Fibroblast of skin of right biceps (primary cell): ENCODE measurements at places on chromosomes 13 and 19.
A peak's percentile ranks its signal among the peaks of the same experiment; 100 is the strongest.

DNA sequence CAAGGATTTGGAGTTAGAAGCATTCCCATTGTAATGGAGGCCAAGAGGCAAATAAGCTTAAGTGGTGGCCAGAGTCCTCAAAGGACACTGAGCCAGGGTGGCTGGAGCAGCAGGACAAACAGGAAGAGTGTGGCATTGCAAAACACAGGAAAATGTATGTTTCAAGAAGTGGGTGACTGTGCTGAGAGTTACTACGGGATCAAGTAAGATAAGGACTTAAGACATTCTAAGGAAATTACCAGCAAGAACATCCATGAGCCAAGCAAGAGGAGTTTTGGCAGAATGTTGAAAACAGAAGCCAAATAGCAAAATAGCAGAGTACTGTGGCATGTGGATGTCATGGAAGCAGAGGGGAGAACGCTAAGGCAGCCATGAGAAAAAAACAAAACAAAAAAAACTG lies 104.2 kb downstream of the RAP2A start:
- no peak for DNase-seq

DNA sequence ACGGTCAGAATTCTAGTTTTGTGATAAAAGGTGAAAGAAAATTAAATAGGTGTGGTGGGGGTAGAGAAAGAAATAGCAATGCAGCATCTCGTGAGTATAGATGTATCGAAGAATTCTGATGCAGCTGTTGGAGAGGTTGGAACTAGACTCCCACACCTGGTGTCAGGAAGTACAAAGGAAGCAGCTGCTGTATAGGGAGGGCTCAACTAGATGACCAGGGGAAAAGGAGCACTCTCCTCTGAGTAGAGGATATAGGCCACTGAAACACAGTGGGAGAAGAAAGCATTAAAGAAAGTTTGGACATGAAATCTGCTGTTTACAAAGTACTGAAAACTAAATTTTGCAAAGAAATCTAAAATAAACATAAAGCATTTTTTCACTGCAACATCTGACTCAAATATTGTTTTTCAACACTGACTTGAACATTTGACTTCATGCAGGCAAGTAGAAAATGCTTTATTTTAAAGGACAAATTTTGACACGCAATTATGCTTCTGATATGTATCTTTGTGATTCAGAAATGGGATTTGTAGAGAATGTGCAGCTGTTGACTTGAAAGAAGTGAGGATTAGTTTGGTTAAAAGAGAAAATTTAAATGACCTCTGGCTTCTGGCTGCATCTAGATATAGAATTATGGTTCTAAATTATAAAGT lies 82.2 kb downstream of the MIPEP start:
- DNase-seq, result no peak

DNA sequence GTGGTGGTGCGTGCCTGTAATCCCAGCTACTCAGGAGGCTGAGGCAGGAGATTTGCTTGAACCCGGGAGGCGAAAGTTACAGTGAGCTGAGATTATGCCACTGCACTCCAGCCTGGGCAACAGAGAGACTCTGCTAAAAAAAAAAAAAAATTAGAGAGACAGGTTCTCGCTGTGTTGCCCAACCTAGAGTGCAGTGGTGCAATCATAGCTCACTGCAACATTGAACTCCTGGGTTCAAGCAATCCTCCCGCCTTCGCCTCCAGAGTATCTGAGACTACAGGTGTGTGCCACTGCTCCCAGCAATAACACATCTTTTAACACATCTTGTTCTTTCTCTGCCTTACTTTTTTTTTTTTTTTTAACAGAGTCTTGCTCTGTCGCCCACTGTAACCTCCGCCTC lies 32.7 kb downstream of the CLEC17A start:
- no peak for DNase-seq

DNA sequence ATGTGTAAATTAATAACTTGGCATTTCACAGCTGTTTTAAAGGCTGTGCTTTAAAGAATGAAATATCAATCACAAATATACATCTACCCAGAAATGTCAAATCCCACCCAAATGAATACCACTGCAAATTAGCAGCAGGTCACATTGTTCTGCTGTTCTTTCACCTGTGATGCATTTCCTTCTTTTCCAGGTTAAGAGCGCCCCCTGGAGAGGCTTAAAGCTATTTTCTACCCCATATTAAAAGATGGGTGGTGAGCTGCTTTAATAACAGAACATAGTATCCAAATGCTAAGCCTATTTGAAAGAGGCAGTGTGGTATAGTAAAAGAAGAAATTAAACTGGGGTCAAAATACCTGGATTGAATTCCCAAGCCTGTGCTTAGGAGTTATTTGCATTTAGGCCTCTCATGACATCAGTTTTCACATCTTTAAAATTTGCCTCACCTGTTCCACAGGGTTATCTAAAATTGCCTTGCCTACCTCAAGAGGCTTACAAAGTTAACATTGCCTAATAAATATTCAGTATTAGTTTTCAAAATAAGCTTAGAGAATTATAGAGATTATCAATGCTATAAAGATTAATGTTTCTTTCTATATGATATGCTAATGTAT lies 396.9 kb upstream of the SLITRK5 start:
- peak; percentile 29 for DNase-seq

DNA sequence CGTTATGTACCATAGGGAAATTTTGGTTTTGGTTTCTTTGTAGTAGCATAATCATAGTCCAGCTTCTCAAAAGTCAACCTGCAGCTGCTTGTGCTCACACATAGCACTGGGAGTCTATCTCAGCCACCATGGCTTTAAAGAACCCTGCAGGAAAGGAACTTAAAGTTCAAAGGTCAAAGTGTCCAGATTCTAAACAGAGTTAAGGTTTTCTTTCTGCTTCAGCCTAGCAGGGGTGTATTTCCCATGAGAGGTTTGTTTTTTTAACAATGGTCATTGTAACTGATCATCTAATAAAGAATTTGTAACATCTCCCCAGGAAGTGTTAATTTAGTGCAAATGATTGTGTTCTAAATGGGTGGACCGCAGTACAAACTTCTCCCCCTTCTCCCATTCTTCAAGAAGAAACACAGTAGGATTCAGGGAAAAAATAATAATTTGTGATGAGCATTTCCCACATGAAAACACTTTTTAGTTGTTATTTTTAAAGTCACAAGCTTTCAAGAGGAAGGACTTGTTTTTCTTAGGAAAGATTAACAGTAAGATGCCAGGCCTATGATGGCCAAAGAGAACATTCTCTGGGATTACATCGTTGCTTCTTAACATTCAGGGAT lies 168.0 kb downstream of the EFNB2 start:
- no peak for DNase-seq

DNA sequence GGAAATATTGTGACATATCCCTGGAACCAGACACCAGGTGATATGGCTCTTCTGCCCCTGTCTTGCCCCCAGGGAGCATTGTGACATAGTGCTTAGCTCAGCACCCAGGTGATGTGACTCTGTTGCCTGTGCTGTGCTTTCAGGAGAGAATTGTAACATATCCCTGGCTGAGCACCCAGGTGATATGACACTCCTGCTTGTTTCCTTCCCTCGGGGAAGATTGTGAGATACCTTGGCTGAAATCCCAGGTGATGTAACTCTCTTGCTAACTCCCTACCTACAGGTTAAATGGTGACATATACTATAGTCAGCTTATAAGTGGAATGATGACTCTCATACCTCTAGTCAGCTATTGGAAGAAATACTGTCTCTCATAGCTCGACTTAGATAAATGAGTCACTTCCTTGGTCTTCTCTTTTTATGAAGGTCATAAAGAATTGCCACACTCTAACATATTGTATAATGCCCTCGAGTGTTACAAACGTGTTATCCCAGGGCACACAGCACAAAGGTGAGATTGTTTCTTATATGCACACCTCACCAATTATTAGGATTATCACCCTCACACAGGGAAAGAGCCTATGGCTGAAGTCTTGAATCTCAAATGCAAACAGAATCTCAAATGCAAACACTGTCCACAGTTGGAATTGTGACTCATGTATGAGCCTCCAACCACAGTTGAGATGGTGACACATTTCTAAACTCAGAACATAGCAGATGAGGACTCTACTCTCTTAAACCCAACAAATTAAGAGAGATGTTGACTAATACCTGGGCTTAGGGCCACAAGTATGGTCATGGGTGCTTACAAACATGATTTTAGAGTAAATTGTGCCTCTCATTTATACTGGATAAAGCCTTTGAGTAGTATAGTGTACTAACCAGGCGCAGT lies 32.7 kb upstream of the ZNF254 start:
- DNase-seq, result peak; percentile 85

GRCh38 chr19:2167896-2168618 lies 4.3 kb downstream of the DOT1L start:
- DNase-seq, result no peak

GRCh38 chr13:39148513-39148961 lies 110.3 kb downstream of the NHLRC3 start:
- DNase-seq, result peak; percentile 86

GRCh38 chr13:24097064-24097463 lies 63.5 kb upstream of the SPATA13 start:
- peak; percentile 59 for DNase-seq

DNA sequence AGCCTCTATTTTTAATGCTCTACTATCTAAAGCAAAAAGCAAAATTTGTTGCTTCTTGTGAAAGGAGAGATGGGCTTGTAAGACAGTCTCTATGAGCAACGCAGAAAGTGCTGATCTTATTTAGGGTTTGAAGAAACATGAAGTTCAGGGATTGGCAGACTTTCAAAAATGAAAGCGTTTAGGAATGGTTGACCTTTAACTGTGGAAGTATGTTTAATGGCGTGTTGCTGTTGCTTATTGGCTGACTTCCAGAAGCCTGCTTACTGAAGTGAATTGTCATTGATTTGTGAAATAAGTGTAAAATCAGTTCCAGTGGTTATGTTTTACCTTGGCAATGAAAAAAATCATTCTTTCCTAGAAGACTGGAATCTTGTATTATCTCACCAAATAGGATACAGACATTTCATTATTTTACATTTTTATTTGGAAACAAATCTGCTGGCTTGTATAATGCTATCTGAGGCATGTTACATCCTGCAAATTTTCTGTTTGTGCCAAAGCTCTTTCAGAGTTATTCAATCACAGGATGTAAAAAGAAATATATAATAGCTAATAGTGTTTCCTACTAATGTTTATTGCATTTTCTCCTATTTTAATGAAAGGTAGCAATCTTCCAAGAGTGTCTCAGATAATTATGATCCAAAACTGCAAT lies 221.3 kb upstream of the SLITRK6 start:
- peak; percentile 52 for DNase-seq

GRCh38 chr13:73960474-73960873 lies 173.7 kb downstream of the KLF12 start:
- DNase-seq, result no peak

DNA sequence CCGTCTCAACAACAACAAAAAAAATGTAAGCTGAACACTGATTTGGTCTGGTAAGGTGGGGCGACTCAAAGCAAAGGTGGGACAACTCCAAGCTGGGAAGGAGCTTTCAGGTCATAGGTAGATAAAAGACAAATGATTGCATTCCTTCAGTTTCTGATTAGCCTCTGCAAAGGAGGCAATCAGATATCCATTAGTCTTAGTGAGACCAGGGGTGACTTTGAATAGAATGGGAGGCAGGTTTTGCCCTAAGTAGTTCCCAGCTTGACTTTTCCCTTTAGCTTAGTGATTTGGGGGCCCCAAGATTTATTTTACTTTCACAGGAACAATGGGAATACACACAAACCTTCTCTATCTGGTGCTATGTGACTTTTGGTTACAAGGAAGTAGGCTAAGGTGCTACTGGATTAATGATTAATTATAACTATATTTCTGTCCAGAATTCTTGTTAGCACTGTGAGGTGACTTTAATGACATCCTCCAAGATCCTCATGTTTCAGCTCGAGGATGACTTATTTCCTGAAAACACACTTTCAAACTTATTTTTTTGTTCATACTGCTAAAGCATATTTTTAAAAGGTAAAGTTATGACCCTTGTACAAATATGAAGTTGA lies 10.6 kb upstream of the MTRF1 start:
- DNase-seq, result no peak

DNA sequence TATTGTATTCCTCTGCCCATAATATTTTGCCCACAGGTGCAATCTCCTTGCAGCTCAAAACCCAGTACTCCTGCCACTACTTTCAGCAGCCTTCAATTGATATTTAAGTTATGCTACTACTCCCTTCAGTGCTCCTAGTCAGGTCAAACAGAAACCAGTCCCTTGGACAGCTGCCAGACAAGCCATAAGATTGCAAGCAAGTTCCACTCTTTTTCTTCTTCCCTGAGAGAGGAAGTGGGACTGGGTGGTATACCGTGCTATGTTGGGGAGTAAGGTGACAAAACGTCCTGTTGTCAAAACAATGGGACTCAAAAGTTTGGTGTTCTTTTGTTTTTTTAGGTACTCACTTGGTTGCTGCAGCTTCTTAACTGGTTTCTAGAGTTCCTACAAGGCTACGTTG lies 63.1 kb upstream of the FRY start:
- DNase-seq, result no peak

DNA sequence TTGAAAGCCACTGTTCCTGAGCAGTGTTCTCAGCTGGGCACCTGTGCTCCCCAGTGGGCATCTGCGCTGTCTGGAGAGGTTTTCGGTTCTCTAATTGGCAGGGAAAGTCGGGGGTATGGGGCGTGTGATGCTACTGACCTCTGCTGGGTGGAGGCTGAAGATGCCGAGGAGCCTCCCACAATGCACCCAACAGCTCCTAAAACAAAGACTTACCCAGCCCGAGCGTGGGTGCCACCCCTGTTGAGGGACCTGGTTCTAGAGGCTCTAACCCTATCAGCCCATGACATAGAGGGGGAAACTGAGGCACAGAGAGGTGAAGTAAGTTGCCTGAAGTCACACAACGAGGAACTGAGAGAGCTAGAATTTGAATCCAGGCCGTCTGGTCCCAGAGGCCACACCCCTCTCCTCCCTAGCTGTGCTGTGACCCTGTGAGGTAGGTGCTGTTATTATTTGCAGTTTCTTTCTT lies 2.3 kb downstream of the SPACA4 start:
- DNase-seq, result peak; percentile 51

GRCh38 chr13:88189728-88190127 lies 518.6 kb downstream of the SLITRK5 start:
- no peak for DNase-seq

DNA sequence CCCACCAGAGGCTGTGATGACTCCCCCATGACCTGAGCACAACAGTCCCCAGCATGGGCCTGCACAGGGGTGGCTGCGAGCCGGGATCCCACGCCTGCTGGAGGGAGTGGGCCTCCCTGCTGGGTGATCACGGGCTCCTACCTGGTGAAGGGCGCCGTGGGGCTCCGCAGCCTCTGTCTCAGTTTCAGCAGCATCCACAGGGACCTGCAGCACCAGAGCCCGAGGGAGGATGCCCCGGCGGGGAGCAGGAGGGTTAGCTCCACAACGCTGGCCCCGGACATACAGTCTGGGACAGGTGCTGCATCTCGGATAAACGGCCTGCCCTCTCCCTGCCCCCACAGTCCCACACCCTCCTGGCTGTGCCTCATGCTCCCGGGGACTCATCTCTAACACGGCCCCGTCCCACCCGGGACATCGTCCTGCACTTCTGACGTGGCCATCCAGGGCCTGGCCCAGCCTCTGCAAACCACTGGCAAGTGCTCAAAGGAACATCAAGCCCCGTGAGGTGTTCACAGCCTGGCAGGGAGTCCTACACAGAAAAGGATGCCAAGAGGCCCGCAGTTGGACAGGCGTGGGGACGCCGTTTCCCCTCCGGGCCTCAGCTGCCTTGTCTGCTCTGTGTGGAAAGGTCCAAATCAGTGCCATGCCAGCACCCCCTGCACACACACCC lies 10.5 kb downstream of the PEX11G start:
- DNase-seq, result no peak

GRCh38 chr19:17860993-17861360 lies 1.3 kb downstream of the RPL18A start:
- no peak for DNase-seq
